ENCODE measurements at places on chromosomes 13 and 19.

DNA sequence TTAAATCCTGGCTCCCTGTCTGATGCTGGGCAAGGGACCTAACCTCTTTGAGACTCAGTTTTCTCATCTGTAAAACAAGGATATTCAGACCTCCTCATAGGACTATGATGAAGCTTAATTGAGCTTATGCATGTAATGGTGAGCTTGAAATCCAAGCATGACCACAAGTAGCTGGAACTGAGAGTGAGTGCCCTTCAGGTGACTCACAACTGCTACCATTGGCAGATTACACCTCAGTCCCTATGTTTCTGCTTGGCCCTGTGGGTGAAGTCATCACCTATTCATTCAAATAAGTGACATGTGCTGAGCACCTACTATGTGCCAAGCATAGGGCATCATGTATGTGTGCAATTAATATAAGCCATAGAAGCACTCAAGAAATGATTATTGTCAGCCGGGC, 25.7 kb downstream of the NOVA2 start:
- no peak for DNase-seq

- DNase-seq = no peak
Observed at GRCh38 chr13:52599848-52600603, 42.2 kb upstream of the HNRNPA1L2 start.

- no peak for DNase-seq
Observed at GRCh38 chr19:13262450-13262849, 112.2 kb downstream of the IER2 start.

DNA sequence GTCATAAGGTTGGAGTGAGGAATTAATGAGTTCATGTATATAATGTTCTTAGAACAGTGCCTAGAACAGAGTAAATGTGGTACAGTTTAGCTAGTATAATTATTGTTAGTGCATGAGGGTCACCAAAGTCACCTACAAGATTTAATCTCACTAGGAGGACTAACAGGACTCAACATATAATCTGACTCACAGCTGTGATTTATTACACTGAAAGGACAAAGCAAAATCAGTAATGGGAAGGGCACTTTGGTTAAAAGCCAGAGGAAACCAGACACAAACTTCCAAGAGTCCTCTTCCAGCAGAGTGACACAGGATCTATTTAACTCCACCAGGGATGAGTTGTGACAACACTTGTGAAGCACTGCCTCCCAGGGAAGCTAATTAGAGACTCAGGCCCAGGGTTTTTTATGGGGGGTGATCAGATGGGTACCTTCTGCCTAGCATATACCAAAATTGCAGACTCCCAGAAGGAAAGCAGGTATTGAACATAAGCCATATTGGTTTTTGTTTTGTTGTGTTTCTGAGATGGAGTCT, 341.2 kb upstream of the DACH1 start:
- DNase-seq = no peak

GRCh38 chr19:3591876-3592613, 6.8 kb downstream of the GIPC3 start:
- no peak for DNase-seq

DNA sequence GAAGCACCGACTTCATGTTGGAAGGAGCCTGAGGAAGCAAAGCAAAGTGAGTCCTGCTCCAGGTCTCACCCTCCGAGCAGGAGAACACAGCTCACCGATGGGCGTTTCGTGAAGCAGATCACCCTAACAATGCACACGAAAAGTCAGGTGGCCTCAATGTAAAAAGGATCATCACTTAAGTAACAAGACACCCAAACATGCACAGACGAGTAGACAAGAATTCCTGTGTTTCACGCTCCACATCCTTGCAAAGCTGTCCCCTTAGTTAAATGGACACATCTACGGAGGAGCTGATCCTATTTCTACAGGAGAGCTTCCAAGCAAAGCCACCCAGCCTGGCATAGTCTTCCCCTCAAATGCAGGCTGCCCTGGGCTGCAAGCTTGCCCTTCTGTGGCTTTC, 66.2 kb downstream of the SLC15A1 start:
- DNase-seq = no peak

DNA sequence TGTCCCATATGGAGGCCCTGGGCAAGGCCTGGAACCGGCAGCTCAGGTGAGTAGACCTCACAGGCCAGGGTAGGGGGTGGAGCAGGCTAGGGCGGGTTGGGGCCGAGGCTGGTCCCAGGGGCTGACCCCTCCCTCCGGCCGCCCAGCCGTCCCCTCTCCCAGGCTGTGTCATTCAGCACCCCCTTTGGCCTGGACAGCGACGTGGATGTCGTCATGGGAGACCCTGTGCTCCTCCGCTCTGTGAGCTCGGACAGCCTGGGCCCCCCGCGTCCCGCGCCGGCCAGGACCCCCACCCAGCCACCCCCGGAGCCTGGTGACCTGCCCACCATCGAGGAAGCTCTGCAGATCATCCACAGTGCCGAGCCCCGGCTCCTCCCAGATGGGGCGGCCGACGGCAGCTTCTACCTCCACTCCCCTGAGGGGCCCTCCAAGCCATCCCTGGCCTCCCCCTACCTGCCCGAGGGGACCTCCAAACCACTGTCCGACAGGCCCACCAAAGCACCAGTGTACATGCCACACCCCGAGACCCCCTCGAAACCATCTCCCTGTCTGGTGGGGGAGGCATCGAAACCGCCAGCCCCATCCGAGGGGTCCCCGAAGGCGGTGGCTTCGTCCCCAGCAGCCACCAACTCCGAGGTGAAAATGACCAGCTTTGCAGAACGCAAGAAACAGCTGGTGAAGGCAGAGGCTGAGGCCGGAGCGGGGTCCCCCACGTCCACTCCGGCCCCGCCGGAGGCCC, 16.0 kb downstream of the CAMSAP3 start:
- DNase-seq = no peak

DNA sequence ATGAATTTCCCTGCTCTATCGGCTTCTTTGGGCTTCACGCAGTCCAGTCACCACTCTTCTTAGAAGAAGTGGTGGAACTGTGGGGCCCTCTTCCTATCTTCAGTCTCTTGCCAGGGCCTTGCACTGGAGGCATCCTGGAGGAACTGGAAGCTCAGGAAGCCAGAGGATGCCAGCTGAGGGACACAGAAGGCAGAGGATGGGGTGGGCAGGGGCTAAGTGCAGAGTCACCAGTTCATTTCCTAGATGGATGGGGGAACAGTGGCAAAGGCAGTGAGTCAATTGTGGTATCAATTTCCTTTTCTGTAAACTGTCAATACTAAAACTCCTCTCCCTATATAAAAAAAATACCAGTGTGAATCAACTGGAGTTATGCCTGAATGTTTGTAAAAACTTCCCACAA, 419.7 kb downstream of the KLF12 start:
- no peak for DNase-seq

- peak; percentile 70 for DNase-seq
Observed at GRCh38 chr19:344625-345319, at the start of gene MIER2. Gene MIER2, minus strand, starts transcription at chr19:344796. Its CDS starts 14 bp downstream, at chr19:344782.

- DNase-seq = no peak
Observed at GRCh38 chr13:32863596-32863995, 152.6 kb upstream of the KL start.

DNA sequence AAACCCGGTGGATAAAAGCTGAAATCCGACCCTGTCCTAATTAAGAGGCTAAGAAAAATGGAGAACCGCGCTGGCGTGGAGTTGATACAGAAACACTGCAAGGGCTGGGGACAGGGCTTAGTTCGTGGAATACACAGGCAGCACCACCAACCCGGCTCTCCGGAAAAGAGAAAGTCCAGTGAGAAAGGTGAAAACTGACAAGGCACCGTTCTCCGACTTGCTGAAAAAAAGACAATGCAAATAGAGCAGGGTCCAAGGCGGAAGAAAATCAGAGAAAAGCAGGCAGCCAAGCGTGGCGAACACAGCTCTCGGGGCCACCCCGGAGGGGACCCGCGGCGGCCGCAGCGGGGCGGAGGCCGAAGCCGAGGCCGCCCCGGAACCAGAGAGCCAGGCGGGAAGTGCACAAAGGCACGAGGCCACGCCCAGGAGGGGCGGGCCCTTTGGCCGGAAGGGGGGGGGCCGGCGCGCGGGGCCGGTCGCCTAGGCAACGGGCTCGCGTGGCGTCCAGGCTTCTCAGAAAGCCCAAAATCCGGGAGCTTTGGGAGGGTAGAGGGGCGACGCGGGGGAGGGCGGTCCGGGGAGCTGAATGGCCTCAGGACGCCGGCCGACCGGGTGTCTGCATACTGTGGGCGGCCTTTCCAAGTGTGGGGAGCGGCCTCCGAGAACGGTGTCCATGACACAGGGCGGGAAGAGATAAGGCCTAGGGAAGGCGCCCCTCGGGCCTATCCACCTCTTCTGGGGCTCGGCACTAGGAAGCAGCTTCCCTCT, 1.2 kb upstream of the ING1 start:
- DNase-seq = peak; percentile 77

DNA sequence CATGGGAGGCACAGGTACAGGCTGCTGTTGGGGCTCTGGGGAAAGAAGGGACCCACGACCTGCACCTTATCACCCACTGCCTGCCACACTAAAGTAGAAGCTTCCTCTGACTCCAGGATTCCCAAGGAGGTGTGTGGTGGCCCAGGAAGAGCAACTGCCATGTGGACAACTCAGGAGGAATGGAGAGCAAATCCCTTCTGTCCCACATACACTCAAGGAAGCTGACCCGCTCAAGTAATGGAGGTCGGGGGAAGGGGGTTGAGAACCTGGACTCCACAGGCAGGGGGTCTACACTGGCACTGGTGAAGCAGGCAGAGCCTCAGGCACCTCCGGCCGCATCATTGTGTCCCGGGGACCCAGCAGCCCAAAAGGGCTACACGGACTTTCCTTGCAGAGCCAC, 29.4 kb upstream of the SLC15A1 start:
- no peak for DNase-seq

GRCh38 chr19:12137221-12137940, 2.8 kb downstream of the ZNF20 start:
- no peak for DNase-seq

DNA sequence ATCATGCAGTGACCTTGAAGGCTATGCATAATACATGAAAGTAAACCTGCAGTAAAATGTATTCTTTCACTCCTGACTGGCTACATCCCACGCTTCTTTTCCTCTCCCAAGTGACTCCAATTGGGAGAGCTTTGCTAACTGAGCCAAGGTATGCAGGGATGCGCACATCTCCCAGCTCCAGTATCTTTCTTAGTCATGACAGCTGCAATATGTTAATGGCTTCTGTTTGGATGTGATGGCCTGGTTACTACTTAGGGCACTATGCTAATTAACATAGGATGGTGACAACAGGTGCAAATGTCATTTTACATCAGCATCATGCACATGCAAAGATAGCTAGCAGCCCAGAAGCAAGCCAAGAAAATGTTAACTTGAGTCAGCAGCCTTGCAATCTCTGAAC, 134.7 kb downstream of the POU4F1 start:
- no peak for DNase-seq

DNA sequence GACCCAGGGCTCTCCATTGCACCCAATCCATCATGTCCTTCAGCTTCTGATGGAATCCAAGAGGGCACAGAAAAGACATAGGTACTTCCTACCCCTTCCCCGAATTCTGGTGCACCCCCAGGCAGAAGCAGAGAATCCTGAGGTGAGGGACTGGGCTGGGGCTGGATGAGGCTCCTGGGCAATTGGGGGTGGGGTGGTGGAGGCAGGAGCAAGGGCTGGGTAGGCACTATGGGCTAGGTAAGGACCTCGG, 2.7 kb upstream of the KCNC3 start:
- DNase-seq = no peak

GRCh38 chr19:3190921-3191805, 5.4 kb downstream of the NCLN start:
- no peak for DNase-seq

GRCh38 chr13:19172007-19172646, 9.5 kb downstream of the TUBA3C start:
- no peak for DNase-seq

DNA sequence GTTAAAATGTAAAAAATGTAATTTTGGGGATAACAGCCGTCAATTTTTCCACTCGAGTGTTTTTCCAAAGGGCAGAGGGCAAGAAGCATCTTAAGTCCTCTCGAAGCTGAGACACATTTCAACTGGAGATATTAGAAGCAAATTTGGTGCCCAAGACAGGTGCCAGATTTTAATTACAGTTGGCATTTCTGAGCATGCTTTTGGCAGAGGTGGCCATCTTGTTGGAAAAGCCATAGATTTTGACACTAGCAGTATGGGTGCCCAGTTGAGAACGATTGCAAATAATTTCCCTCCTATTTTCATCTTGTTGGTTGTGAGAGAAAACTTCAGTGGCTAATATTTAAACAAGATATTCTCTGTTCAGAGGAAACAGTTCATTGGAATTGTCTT, 146.3 kb downstream of the TM9SF2 start:
- DNase-seq = no peak

DNA sequence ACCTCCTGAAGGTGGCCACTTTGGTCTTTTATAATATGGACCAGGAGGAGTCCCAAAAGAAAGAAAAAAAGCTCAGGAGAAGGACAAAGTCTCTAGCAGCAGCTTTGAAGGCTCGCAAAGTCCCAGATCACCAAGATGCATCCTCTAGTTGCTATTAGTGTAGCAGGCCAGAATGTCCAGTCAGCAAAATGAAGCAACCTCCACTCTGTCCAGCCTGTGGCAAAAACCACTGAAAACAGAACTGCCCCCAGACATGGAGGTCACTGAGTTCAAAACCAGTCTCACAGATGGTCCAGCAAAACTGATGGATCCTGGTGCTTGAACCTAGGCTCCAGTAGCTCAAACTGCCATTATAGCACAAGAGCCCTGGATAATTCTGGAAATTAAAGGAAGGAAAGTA, 10.4 kb downstream of the LILRB4 start:
- DNase-seq = no peak

DNA sequence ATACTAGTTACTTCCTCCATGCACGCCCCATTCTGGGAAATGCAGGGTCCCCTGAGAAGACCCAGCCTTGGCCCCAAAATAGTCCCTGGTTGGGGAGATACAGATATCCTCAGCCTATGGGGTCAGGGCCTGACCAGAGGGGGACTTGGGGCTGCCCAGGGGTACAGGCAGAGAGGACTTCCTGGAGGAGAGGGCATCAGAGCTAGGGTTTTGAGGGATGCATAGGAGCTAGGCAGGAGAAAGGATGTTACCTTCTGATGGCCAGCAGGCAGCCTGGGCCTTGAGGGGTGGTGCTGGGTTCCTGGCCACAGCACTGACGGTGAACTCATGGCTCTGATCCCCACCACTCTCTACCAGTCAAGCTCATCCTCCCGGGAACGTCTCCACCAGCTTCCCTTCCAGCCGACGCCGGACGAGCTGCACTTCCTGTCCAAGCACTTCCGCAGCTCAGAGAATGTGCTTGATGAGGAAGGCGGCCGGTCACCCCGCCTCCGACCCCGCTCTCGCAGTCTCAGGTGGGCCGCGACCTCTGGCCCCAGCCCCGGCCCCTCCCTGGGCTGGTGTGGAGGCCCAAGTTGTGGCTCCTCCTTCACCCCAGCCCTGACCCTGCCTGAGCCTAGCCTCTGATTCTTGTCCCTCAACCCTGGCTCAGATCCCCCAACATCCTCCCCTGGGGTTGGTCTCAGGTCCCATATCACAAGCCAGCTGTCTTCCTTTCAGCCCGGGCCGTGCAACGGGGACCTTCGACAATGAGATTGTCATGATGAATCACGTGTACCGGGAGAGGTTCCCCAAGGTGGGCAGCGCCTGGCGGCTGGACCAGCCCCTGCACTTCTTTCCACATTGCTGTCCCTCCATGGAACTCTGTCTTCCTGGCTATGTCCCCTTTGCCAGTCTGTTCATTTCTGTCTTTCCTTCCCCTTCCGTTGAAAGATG, 25.6 kb downstream of the MAST3 start:
- DNase-seq = no peak

GRCh38 chr13:71722206-71722605, 144.8 kb downstream of the DACH1 start:
- DNase-seq = no peak

GRCh38 chr13:93614776-93615175, 388.2 kb downstream of the GPC6 start:
- no peak for DNase-seq

Data from stimulated activated CD8-positive, alpha-beta memory T cell treated with anti-CD3 and anti-CD28 coated beads, Interleukin-4, amount 100 ng/mL, for 1 hour (primary cell).